Esophagus squamous epithelium (tissue), 5 donors: ENCODE measurements at places on chromosomes 7 and 10.

- no peak for DNase-seq
Measured at GRCh38 chr7:139118234-139118804, 8.8 kb upstream of the ZC3HAV1 start.

DNA sequence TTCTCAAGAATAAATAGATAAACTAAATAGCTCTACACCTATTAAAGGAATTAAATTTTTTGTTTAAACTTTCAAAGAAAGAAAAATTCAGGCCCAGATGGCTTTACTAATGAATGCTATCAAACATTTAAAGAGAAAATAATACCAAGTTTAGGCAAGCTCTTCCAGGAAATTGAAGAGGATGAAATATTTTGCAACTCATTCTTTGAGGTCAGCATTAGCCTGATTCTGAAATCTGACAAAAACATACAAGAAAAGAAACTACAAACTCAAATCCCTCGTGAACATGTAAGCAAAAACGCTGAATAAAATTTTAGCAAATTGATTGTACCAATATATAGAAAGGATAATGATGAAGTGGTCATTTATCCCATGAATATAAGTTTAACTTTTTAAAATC lies 93.4 kb downstream of the RTKN2 start:
- DNase-seq, result no peak

DNA sequence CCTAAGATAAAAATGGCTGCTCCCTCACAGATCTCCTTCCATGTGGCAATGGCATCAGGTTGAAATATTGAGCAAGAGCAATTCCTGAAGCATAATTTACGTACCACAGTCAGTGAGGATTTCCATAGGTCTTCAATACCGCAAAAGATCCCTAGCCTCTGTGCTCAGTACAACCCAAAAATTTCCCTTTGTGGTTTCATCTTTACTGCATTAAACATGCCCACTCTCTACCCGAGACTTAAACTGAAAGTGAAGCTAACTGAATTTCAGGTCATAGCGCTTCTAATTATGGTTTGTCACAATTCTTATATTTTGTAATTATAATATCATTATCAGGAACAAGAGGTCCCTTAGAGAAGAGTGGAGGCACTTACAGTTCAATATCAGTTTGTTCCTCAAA lies 1071.1 kb downstream of the XPNPEP1 start:
- DNase-seq, result no peak

DNA sequence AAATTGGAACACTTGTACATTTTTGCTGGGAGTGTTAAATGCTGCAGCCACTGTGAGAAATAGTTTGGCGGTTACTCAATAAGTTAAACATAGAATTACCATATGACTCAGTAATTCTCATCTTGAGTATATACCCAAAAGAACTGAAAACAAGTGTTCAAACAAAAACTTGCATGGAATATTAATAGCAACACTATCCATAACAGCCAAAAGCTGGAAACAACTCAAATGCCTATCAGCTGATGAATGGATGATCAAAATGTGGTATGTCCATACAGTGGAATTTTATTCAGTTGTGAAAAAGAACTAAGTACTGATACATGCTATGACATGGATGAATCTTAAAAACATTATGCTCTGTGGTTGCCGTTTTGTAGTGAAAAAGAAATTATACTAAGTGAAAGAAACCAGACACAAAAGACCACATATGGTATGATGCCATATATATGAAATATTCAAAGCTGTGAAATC lies 63.0 kb upstream of the SP4 start:
- DNase-seq, result no peak

- no peak for DNase-seq
Measured at GRCh38 chr7:49099587-49100326, 175.4 kb downstream of the CDC14C start.

DNA sequence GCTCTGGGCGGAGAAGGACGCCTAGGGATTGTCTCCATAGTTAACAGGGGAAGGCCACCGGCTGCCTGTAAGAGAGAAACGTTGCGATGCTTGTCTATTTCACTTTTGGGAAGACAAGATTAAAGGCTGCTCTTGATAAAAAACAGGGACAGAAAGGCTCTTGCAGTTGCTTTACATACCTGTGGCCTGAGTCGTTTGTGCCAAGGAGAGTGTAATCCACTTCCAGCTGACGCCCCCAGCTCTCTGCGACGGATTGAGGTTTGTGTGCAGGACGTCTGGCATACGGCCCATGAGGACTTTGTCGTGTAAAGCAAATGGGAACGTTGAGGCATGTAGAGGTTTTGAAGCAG lies 1.1 kb downstream of the MAP3K8 start:
- DNase-seq, result no peak

- no peak for DNase-seq
Measured at GRCh38 chr7:121777672-121778071, 95.3 kb upstream of the PTPRZ1 start.

DNA sequence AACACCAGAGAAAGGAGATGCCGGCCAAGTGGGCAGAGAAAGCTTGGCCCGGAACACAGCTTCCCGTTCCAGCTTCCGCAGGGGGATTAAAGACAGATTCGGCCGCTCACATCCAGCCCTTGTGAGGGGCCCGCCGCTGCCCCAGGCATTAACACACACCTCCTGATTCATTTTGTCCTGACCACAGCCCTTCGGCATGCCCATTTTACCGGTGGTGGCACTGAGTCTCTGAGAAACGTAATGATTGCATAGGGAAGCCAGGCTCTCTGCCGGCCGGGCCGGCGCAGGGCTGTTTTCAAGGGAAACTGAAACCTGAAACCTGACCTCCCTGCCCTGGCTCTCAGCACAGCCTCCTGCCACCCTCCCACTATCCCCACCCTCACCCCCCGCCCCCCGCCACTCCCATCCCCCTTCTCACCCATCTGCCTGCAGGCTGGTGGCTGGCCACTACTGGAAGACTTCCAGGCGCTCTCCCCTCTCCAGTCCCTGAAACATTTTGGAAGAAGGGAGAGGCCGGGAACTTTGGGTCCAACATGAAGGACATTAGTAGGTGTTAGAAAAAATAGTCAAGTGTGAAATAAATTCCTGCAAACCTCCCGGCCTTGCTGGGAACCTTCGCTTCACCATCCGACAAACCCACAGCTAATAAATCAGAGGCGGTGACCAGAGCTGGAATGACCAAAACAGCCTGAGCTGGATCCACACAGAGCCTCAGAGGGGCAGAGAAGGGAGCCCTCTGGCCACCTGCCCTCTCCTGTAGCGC lies 83.5 kb upstream of the CUX1 start:
- DNase-seq, result no peak

GRCh38 chr10:3828404-3829155 lies 43.6 kb upstream of the KLF6 start:
- no peak for DNase-seq

GRCh38 chr10:62442894-62443669 lies 68.9 kb downstream of the ZNF365 start:
- DNase-seq, result no peak

DNA sequence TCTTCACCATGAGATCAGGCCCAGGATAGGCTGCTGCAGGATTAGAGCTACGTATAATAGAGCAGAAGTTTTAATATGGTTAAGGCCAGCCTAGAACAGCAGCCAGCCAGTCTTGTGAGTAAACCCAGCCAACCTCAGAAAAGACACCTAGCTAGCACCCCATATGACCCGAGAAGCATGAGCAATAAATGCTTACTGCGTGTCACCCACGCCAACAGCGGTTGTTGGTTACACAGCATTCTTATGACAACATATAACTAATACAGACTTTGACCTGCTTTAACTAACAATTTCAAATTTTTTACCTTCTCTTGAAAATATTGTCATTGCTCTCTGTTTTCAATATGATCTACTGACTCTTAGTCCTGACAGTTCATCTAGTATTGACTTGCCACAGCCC lies 105.7 kb downstream of the HBP1 start:
- no peak for DNase-seq

GRCh38 chr7:47094462-47094861 lies 487.4 kb downstream of the TNS3 start:
- DNase-seq, result no peak

- DNase-seq, result no peak
Measured at GRCh38 chr10:132462463-132463332, 65.7 kb downstream of the PWWP2B start.

- DNase-seq, result no peak
Measured at GRCh38 chr10:51288511-51288910, 214.2 kb downstream of the PRKG1 start.

DNA sequence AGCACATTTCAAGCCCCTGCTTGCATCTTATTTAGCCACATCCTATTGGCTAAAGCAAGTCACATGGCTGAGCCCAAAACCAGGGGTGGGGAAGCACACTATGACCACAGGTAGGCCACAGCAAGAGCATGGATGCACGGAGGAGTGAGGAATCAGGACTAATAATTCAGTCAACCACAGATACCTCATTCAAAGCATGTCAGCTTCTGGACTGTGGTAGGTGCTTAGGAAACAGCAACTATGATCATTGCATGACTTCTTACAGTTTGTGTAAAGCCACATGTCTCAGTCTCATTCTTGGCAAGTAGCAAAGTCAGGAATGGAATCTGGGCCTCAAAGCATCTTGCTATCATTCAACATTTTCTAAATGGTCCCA lies 79.0 kb upstream of the EMX2 start:
- DNase-seq, result no peak

GRCh38 chr7:150924369-150924781 lies 53.7 kb downstream of the KCNH2 start:
- no peak for DNase-seq

GRCh38 chr7:25289518-25289917 lies 61.2 kb upstream of the NPVF start:
- no peak for DNase-seq

GRCh38 chr10:98242823-98243222 lies 25.2 kb downstream of the LOXL4 start:
- no peak for DNase-seq

GRCh38 chr10:119769886-119770285 lies 44.0 kb downstream of the INPP5F start:
- no peak for DNase-seq

DNA sequence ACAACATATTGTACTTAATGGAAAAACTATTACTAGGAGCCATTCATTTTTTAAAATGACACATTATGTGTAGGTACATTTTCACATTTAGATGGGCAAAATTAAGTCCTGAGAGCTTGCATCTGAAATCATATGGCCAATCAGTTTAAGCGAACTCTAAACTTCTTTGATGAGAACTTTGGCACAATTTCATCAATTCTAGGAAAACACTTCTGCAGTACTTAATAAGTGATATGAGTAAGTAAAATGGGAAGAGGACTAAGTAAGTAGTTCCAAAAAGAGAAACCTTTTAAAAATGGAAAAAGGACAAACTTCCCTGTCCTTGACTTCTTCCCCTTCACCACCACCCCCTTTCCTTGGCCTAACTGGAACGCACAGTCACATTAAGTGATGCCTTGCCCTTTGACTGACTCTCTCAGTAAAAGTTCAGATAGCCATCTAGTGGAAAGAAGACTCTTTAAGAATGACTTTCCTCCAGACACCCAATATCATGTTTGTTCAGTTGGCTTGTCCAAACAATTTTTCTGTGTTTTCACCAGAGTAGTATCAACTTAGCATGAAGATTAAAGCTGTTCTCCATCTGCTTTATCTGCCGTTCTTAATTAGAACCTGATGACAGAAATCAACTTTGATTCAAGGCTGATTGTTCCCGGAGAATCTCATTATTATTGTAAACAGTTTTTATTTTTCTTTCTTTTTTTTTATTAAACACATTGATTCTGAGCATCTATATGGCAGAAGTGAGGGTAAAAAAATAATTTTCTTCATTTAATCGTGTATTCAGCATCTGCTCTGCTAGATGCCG lies 45.1 kb downstream of the CNNM2 start:
- no peak for DNase-seq

DNA sequence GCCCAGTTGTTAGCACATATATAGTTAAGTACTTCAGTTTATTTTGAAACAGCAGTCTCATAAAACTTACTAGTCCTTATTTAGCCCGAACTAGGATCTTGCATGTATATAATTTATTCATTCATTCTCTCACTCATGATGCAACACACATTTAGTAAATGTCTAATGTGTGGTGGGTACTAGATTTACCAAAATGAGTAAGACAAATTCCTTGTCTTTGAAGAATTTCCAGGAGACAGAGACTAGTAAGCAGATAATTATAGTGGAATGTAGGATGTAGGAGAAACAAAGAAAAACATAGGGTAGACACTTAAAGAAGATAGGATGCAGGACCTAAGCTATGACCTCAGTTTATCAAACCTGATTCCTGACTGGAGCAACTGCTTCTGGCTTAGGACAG lies 120.2 kb upstream of the AMPH start:
- no peak for DNase-seq

DNA sequence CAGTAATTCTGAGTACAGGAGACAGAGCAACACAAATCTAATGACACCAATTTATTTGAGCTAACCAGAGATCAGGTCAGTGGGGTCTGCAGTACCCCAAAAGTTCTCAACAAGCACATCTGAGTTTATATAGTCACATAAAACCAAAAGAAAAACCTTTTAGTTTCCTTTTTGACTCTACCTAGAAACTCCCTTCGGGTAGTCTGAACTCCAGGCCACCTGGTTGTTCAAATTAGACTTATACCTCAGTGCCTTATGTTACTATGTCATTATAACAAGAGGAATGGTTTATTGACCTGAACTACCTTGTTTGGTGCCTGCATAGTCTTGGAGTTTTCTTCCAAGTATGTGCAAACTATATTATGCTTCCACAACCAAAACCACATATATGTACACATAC lies 14.6 kb downstream of the ZCWPW1 start:
- DNase-seq, result no peak

DNA sequence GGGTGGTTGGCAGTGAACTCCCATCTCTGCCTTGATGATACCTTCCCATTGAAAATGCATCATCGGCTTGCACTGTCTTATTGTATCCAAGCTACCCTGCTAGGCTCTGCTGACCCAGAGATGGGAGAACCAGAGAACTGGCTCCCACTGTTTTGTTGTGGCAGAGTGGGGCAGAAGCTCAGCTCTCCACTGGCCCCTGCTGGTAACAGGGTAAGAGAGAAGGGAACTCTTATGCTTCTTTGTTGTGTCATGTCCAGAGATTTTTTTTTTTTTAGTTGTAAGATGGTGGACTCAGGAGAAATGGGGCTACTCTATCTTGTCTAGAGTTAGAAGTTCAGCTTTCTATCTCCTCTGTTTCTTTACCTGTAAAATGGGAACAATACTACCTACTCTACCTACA lies 100.5 kb upstream of the SDK1 start:
- DNase-seq, result no peak

DNA sequence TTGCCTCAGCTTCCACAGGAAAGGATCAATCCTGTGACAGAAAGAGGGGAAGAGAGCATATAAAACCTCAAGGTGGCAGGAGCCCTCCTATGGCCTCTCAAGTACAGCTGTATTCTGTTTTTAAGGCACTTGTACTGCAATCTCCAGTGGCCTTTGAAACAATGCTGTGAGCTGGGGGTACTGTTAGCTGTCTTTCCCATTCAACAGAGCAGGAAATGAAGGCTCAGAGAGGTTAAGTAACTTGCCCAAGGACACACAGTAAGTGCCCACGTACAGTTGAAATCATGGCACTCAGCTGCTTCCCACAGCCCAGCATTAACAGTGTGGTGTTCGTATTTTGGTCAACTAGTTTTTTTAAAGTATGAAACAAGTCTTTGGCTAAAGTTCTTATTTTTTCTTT lies 34.0 kb downstream of the DUSP5 start:
- no peak for DNase-seq

- DNase-seq, result no peak
Measured at GRCh38 chr10:44752451-44753441, 158.4 kb upstream of the TMEM72 start.

GRCh38 chr7:88328787-88329186 lies 22.1 kb upstream of the STEAP4 start:
- no peak for DNase-seq

GRCh38 chr7:93117327-93117726 lies 452 bp downstream of the SAMD9 start:
- DNase-seq, result no peak

GRCh38 chr7:159177284-159177953 lies 32.8 kb upstream of the VIPR2 start:
- no peak for DNase-seq

- DNase-seq, result no peak
Measured at GRCh38 chr10:4847561-4848355, 21.8 kb downstream of the AKR1E2 start.
